ENCODE measurements at places on chromosomes 4 and X. TPM values are rescaled to one million over a fixed set of nuclear protein-coding genes. Genes with fewer than 3 reads are reported as not detected.

Gene SOX3
- total RNA-seq: not detected

Gene SGCB
- 31.2 TPM for total RNA-seq

Gene CASP3
- total RNA-seq: 56.0 TPM

DNA sequence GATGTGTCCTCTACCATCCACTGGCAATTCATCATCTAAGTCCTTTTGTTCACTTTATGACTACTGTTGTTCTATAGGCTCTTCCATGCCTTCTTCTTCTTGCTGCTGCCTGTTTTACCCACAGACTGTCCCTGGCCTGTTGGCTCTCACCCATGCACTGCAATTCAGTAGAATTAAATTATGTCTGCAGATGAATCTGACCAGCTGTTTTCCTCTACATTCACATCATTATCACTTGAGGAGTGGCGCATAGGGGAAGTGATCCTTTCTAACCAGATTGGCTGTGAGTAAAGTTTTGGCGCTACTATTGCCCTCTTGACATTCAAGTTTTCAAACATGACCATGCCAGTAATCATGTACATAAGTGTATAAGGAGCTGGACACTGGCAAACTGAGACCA lies 91.7 kb downstream of the FRMPD4 start:
- no peaks in the 10 kb centered on the region for H3K36me3 ChIP-seq
- H3K4me3 ChIP-seq: no peak overlapping the region
- H3K27ac ChIP-seq: no peak overlapping the region
- H3K4me1 ChIP-seq: peaks cover 2% of the 10 kb centered on the region

GRCh38 chrX:149504915-149505651 lies at the start of gene IDS:
Gene IDS, minus strand, starts transcription at chrX:149505306. Its CDS starts 169 bp downstream, at chrX:149505137.
- DNase-seq: peak; percentile 91
- peaks cover 28% of the 10 kb centered on the region for H3K36me3 ChIP-seq
- H3K27me3 ChIP-seq: peaks cover 20% of the 10 kb centered on the region

Gene SPANXN2
- total RNA-seq: not detected

Gene HEPH
- 64.5 TPM for total RNA-seq

- no peaks in the 10 kb centered on the region for H3K4me1 ChIP-seq
- no peaks in the 10 kb centered on the region for H3K27me3 ChIP-seq
- H3K27ac ChIP-seq: no peak overlapping the region
- no peak overlapping the region for H3K4me3 ChIP-seq
Observed at GRCh38 chrX:77962068-77962902, 7.2 kb downstream of the PGAM4 start.

DNA sequence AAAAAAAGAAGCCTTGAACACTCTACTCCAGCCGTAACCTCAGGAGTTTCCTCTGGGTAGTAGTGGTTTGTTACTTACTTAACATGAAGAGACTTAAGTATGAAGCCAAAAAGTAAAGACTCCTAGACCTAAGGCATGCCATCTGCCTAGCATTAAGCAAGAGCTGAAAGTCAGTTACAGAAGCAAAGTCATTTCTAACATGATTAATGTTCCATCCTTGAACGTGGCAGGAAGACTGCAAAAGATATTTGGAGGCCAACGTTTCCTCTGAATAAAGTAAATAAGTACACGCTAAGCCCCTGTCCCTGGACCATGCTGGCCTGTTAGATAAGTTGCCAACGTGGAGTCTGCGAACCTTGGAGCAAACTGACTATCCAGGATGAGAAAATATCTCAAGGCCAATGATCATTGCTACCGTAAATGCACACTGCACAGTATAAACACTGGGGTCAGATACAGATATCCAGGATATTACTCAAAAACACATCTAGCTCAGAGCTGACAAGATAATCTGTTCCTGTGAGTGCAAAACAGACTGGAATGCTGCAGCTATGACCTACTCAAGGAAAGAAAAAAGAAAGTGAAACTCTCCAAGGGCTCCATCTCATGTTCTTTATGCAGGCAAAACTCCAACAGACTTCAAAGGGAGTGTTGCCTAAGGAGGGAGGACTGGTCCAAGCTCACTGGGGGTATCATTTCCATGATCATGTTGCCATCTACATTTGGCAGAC lies 255.8 kb downstream of the COL25A1 start:
- peaks cover 9% of the 10 kb centered on the region for H3K4me1 ChIP-seq
- H3K27ac ChIP-seq: no peak overlapping the region
- peak overlapping the region; percentile 57 for H3K4me3 ChIP-seq
- no peaks in the 10 kb centered on the region for H3K27me3 ChIP-seq
- DNase-seq: peak; percentile 35
- no peaks in the 10 kb centered on the region for H3K36me3 ChIP-seq

DNA sequence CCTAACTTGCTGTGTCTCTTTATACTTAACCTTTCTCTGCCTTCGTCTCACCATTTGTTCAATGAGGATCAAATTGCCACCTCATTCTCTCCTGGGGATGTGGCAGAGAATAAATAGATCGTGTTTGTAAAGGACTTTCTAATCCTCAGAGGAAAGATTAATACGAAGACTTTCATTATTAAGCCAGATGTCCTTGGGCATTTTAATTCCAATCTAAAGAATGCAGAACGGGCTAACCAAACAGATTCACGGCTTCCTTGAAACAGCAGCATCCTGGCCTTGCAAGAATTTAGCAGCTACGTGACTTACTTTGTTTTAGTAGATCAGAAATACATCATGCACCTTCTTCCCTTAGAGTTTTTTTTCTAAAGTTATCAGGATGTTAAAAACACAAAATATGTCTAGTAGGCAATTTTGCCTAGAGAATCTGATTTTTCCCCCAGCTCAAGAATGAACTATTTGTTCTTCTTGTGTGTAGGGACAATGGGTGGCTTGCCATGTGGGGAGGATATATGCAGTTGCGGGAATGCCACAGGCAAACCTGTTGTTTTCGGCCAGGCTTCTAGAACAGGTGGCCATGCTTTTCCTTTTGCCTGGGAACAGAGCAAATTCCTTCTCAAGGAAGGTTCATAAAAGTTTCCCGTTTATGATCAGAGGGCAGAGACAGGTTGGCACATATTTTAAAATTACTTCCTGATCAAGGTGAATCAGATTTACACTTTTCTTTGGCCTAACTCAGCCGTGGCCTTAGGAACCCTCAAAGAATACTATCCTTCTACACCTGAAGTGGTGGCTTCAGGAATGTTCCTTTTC lies 3.0 kb downstream of the MID1 start:
- no peaks in the 10 kb centered on the region for H3K36me3 ChIP-seq
- peak overlapping the region; percentile 82 for H3K4me3 ChIP-seq
- no peak for DNase-seq
- peaks cover 45% of the 10 kb centered on the region for H3K4me1 ChIP-seq

- no peak overlapping the region for H3K4me3 ChIP-seq
- H3K27ac ChIP-seq: no peak overlapping the region
- no peaks in the 10 kb centered on the region for H3K27me3 ChIP-seq
- no peaks in the 10 kb centered on the region for H3K36me3 ChIP-seq
- no peaks in the 10 kb centered on the region for H3K4me1 ChIP-seq
- no peak for DNase-seq
Observed at GRCh38 chrX:23482561-23482960, 147.9 kb downstream of the PTCHD1 start.

DNA sequence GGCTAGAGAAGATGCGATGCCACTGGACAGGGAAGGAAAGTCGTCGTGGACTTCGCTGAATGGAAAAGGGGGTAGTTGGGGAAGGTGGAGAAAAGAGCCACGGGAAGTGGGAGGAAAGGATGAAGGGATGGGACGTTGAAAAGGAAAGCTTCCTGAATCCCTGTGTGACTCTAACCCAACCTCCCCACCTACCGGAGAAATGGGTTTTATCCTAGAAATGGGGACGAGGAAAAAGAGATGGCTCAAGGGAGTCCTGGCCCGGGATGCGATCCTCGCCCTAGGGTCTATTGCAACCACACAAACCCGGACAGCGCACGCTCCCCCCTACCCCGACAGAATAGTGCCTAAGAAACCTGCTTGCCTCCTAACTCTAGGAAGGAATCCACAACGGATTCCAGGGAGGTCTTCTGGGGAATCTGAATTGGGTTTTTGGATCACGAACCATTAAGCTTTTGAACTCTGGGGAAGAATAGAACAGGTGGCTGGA lies 738 bp upstream of the TSPAN5 start:
- no peaks in the 10 kb centered on the region for H3K36me3 ChIP-seq
- peak; percentile 93 for DNase-seq
- H3K27ac ChIP-seq: peak overlapping the region; percentile 61

- no peak for DNase-seq
- H3K27me3 ChIP-seq: no peaks in the 10 kb centered on the region
- no peaks in the 10 kb centered on the region for H3K36me3 ChIP-seq
- H3K4me3 ChIP-seq: no peak overlapping the region
- no peak overlapping the region for H3K27ac ChIP-seq
Observed at GRCh38 chr4:100286636-100287035, 96.4 kb upstream of the DDIT4L start.

Gene DTHD1
- not detected for total RNA-seq

- peaks cover 12% of the 10 kb centered on the region for H3K27me3 ChIP-seq
- H3K4me3 ChIP-seq: no peak overlapping the region
- no peaks in the 10 kb centered on the region for H3K36me3 ChIP-seq
- H3K4me1 ChIP-seq: no peaks in the 10 kb centered on the region
- no peak overlapping the region for H3K27ac ChIP-seq
- no peak for DNase-seq
Observed at GRCh38 chrX:44104699-44105098, 131.5 kb upstream of the NDP start.

GRCh38 chr4:76420762-76421581 lies at the start of gene CCDC158:
Gene CCDC158, minus strand, starts transcription at chr4:76421141. Its CDS starts 17,934 bp downstream, at chr4:76403207.
- H3K4me3 ChIP-seq: peak within 1 kb of the TSS; percentile 66
- H3K27me3 ChIP-seq: peaks cover 20% of the 10 kb centered on the region
- no peaks in the 10 kb centered on the region for H3K4me1 ChIP-seq
- no peaks in the 10 kb centered on the region for H3K36me3 ChIP-seq
- H3K27ac ChIP-seq: no peak within 1 kb of the TSS

DNA sequence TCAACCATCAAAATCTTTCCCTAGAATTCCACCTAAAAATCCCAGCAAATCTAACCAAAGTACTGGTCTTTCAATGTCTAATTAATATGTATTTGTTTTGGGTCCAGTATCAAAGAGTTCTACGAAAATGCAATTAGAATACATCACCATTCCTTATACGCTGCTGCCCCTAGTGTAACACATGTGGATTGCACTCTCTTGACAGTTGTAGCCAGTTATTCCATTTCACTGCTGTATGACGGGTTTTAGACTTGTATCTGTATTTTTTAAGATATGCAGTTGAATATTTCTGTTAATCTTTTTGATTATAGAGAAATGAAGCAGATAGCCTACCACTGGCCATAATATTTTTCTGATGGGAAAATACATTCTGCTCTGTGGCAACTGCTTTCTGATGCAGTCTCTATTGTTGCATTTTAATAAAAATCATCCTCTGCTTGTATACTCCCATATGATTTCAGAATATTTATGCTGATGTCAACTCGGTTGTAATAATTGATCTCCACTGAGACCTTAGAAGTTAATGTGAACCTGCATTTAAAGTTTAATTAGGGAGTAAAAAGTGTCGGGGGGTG lies 17.1 kb upstream of the PAGE2B start:
- H3K36me3 ChIP-seq: no peaks in the 10 kb centered on the region
- no peak overlapping the region for H3K27ac ChIP-seq
- H3K4me3 ChIP-seq: peak overlapping the region; percentile 2

- no peak overlapping the region for H3K4me3 ChIP-seq
- H3K27me3 ChIP-seq: no peaks in the 10 kb centered on the region
- no peak for DNase-seq
- H3K27ac ChIP-seq: no peak overlapping the region
Observed at GRCh38 chr4:144592264-144592663, 53.7 kb upstream of the HHIP start.

DNA sequence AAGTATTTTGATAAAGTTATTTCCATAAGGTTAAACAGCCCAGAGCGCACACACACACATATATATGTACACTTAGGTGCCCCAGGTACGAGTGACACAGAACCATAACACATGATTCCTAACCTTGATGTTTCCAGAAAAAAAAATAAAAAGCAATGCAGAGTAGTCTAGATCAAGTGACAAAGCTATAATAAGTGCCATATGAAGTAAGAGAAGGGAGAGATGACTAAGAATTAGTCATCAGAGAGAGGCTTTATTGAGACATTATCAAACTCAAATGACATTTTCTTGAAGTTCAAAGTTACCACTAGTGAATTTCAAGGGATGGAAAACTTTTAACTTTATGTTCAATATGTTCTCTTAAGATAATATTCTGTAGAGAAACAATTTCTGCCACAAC lies 215.0 kb downstream of the HTR2C start:
- no peak overlapping the region for H3K27ac ChIP-seq
- no peaks in the 10 kb centered on the region for H3K27me3 ChIP-seq
- H3K4me1 ChIP-seq: no peaks in the 10 kb centered on the region
- no peaks in the 10 kb centered on the region for H3K36me3 ChIP-seq
- no peak for DNase-seq

Gene ZBTB33
- 20.0 TPM for total RNA-seq

Gene CAMK2D
- 194 TPM for total RNA-seq

Gene SPIN2A
- 0.59 TPM for total RNA-seq

GRCh38 chrX:13761606-13762414 lies 27.3 kb downstream of the OFD1 start:
- DNase-seq: peak; percentile 47
- H3K36me3 ChIP-seq: peaks cover 33% of the 10 kb centered on the region
- H3K27me3 ChIP-seq: no peaks in the 10 kb centered on the region
- no peak overlapping the region for H3K27ac ChIP-seq

DNA sequence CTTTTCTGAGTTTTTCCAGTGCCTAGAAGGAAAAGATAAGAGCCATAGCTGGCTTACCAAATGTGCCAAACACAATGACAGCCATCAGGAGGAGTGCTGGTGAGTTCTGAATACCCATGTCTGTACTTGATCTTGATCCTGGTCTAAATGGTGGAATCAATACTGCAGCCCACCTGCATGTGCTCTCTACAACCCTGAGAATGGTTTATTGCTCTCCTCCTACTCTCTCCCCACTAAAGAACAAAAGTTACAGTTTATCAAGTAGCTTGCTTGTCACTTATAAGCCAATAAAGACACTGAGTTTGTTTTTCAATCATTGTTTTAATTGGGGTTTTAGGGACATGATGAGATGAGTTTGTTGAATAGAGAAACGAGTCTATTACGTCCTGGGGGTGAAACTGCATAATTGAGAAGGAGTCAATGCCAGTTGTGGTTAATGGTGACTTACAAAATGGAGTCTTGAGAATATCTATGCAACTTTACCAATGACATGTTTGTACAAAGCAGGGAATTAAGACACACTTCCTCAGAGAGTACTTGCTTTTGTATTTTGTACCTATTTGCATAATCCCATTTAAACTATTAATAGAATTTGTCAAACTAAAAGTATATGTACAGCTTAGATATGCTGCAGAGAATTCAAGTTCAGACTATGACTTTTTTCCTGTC lies 20.8 kb upstream of the CXCL3 start:
- no peak overlapping the region for H3K27ac ChIP-seq
- H3K4me3 ChIP-seq: no peak overlapping the region
- no peaks in the 10 kb centered on the region for H3K27me3 ChIP-seq
- peaks cover 10% of the 10 kb centered on the region for H3K4me1 ChIP-seq
- H3K36me3 ChIP-seq: no peaks in the 10 kb centered on the region

DNA sequence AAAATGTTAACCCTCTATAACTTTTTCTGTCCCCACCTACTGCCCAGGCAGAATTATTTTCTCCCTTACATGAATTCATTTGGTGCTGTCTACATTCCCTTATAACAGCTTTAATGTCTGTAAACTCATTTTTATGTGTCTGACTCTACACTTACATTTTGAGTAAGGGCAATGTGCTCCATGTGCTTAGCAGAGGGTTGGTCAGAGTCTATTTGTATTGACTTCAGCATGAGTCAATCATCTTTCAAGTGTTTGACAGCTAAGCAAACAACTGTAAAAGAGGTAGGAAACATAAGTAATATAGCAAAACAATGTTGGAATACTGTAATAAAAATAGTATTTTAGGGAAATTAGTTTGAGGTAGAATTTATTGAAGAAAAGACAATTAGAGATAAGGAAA lies 6.3 kb downstream of the IL15 start:
- DNase-seq: no peak
- peak overlapping the region; percentile 72 for H3K27ac ChIP-seq
- no peak overlapping the region for H3K4me3 ChIP-seq
- H3K4me1 ChIP-seq: peaks cover 49% of the 10 kb centered on the region
- no peaks in the 10 kb centered on the region for H3K27me3 ChIP-seq

All from osteoblast (primary cell).